ENCODE measurements at places on chromosomes 16 and 17. TPM values are rescaled to one million over a fixed set of nuclear protein-coding genes. Genes with fewer than 3 reads are reported as not detected.

GRCh38 chr17:82235056-82235774 is 6.4 kb downstream of the SLC16A3 start:
- peak; percentile 61 for DNase-seq

DNA sequence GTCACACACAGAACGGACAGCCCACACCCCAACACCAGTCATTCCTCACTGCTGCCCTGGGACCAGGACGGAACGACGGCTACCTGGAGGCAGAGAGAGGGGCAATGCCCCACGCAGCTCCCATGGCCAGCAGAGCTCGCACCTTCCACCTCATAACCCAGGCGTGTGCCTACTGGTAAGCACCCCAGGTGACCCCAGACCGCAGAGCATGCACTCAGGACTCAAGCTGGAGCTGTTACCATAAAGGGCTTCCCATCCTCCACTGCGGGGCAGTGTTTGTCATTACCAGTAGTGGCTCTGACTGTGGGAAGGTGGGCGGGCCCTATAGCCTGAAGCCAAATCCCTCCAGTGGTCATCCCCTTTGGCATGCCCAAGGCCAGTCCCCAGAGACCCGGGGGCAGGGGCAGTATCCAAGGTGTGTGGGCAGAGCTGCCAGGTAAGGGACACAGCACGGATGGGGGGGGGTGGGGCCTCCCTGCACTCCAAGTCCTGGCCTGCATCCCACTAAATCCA is 4.7 kb upstream of the BCAR1 start:
- peak; percentile 75 for DNase-seq

GRCh38 chr17:57549468-57549867 is 195.6 kb downstream of the CCDC182 start:
- DNase-seq, result no peak

Gene TMEM238L
- not detected for total RNA-seq

Gene PGAP6
- total RNA-seq, result 28.0 TPM

Measured in right cardiac atrium (tissue), 5 donors.